AG09319 (cell line): ENCODE measurements at places on chromosomes 6 and 20.

DNA sequence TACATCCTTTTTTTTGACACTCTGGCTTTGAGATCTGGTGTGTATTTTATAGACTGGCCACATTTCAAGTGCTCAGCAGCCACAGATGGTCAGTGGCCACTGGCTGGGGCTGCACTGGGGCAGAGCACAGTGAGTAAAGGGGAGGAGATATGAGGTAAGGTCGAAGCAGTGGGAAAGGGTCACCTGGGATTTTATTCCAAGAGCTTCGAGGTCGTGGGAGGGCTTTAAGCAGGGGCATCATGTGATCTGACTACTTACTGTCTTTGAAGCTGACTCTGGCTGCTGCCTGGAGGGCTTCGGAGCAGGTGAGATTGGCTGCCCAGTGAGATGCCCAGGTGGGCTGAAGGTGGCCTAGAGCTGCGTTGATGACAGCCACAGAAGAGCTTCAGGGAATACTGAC lies 6.7 kb downstream of the C20orf203 start:
- DNase-seq: no peak

DNA sequence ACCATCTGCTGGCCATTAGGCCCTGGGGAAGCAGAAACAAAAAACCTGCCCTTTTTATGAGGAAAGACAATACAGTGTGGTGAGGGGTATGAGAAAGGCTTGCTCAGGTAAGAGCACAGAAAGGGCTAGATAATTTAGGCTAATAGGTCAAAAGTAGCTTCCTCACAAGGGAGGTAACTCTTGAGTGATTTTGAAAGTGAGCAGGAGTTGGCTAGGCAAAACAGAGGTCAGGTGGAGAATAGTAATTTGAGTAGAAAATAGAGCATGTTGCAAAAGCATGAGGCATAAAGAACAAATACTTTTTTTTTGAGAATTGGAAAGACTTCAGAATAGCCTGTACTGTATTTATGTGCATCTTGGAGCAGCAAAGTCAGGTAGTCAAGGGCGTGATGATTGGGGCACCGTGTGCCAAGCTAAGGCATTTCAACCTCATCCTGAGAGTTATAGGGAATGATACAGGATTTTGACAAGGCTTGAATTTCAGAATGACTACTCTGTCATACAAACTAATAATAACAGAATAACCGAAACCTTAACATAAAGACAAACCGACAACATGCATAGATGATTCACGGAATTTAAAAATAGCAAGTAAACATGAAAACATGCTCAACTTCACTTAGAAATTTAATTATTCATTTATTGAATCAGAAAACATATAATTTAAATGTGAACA lies 123.0 kb upstream of the ENPP5 start:
- no peak for DNase-seq

- no peak for DNase-seq
Measured at GRCh38 chr6:109239651-109240321, 142.5 kb downstream of the CD164 start.

DNA sequence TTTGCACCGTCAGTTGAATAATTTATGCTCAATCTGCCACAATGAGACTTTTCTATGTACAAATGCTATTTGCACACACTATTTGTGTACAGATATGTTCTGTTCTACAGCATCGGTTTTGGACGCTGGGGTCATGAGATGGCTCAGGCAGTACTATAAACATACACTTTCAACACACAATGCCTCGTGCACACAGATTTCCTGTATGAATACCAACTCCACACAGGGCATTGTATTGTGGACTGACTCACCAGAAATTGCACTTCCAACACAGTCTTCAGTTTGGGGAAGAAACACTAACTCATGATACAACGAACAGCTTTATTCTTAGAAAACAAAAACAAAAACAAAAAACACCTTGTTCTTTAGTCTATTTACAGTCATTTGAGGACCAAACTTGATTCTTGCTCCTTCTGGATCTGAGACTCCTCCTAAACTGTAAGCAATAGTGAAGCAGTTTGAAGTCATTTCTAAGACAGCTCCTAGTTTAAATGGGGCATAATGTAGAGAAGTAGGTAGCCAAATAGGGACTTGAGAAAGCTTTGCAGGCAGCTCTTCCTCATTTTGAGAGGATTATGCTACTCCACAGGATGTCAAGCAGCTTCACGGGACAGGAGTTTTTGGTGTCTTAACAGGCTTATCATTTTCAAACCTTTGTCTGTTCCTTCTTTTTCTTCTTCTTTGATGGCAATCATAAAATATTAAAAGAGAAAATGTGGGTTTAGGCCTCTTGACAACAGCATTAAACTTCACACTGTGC lies 33.7 kb downstream of the GJA10 start:
- no peak for DNase-seq

DNA sequence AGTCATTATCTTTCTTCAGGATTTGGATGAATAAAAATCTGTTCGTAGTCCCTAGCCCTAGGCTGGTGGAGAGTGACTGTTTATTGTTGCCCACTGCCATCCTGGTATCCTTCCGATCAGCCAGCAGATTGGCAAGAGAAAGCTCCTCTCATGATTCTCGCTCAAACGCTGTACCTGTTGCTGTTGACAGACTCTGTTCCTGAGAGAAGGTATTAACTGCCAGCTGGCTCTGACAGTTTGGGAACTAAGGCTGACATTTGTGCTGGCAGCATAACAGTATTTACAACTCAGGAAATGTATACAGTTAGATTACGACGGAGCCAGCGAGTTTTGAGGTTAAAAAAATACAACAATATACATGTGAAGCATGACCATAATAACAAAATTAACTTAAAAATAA lies 674.5 kb downstream of the PRKN start:
- DNase-seq: no peak

DNA sequence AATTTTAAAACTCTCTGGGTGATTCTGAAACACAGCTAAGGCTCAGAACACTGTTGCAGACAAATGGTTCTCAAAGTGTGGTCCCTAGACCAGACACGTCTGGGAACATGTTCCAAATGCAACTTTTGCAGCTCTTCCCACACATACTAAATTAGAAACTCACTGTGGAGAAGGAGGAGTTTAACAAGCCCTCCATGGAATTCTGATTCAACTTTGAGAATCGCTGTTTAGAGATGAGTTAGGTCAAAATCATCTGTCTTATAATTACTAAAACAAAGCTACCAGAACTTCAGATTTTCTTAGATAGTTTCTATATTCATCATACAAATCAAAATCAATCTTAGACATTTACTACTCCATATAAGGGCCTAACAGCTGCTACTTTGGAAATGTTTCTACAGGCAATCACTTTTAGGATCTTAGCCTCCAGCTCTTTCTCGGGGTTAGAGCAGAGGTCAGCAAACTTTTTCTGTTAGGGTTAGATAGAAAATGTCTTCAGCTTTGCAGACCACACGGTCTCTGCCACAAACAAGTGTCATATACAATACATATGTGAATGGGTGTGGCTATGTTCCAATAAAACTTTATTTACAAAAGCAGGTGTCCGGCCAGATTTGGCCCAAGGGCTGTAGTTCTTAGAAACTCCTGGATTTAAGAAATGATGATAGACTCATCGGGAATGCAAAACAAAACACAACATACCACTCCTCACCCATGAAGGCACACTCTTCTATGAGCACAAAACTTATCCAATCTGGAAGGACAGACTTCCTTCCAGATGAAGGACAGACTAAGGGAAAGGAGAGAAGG lies 50.0 kb upstream of the ARHGAP18 start:
- DNase-seq: no peak

- DNase-seq: no peak
Measured at GRCh38 chr6:119649531-119649930, 300.0 kb upstream of the MAN1A1 start.

GRCh38 chr6:52399511-52400312 lies 20.4 kb upstream of the EFHC1 start:
- no peak for DNase-seq

DNA sequence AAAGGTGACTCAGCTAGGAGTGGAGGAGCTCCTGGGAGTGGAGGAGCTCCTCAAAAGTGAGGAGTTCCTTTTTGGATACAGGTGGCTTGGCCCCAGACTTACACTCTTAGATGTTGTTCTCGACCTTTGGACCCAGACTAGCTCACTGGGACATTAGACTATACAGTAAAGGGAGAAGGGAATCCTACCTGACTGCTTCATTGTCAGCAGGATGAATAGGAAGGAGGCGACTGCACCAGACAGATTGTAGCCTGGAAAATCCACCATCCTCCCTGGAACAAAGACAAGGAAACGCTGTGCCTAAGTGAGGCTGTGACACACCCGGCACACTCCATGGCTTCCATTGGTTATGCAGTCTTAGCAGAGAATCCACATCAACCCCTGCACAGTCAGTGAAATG lies at the start of gene BTNL2:
Gene BTNL2, minus strand, starts transcription at position 325 of the 400 bp plus-strand sequence. Its CDS starts 58 bp downstream, at position 267.
- DNase-seq: no peak

GRCh38 chr6:105985816-105986632 lies 100.1 kb upstream of the PRDM1 start:
- no peak for DNase-seq

- DNase-seq: no peak
Measured at GRCh38 chr20:51111290-51111689, 88.4 kb upstream of the KCNG1 start.

- no peak for DNase-seq
Measured at GRCh38 chr6:52009466-52010140, 77.8 kb downstream of the PKHD1 start.

DNA sequence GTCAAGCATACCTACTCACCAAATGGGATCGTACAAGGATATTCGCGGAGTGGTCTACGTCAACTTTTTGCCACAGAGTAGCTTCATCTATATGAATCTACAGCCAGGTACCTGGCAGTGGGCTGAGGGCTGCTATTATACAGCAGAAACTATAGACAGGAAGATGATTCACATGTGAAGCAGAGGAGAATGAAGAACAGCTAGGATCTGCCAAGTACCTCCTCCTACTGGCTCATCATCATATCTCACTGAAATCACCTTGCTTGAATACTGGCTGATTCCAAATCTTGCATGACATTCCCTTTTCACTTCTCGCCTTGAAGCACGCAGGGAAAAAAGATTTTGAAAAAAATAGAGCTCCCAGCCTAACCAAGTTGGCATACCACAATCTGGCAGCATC lies 488.7 kb upstream of the NRSN1 start:
- DNase-seq: no peak

GRCh38 chr6:134391205-134391604 lies 73.3 kb upstream of the SGK1 start:
- no peak for DNase-seq

DNA sequence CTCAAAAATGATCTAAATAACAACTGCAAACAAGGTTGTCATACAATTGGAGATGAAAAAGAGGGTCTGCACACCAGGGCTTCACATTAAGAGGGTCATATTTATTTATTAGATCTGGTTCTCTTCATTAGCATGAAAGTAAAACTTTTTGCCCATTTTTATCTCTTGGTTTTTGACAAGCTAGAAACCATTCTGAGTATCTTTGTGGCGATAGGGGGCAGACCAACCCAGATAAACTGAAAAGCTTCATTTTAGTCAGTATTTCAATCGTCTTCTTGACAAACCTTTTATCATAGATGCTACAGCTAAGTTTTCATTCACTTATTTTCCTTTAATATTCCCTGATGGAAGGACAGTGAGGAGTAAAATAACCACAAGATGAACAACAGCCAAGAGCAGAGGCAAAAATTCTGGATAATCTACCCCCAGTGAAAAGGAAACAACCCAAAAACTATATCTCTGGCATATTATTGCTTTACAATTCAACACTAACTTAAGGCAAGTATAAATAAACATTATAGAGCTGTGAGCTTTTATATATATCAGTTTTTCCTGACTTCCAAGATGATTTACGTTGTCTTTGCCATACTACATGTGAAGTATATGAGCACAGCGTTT lies 45.2 kb downstream of the THEMIS start:
- DNase-seq: no peak

GRCh38 chr20:58889798-58890517 lies 37.4 kb downstream of the GNAS start:
- DNase-seq: no peak

- DNase-seq: no peak
Measured at GRCh38 chr6:105443941-105444340, 41.1 kb upstream of the PREP start.

DNA sequence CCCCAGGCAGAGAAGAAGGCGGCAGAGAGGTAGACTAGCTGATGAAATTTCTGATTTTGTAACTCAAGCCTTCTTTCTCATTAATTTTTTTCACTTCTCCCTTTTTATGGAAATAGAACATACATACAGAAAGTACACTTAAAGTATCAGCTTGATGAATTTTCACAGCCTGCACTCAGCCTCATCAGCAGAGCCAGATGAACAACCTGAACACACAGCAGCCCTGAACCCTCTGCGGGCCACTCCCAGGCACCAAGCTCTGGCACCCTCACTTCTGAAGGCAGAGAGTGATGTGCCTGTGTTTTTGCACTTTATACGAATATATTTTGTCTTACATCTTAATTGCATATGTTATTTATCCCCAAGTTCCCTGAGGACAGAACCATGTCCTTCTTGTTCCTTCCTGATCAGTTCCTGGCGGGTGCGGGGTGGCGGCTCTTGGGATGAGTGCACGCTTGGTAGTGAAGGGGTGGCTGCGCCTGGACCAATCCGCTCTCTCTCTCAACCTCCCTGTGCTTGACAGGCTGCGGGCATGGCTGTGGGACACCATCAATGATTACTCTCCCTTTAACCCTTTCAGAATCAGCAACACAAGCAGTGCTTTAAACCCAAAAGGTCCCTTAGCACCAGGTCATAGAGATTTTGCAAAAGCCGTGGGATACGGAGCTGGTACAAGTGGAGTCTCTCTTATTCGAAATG lies 34.8 kb upstream of the AFDN start:
- DNase-seq: no peak

DNA sequence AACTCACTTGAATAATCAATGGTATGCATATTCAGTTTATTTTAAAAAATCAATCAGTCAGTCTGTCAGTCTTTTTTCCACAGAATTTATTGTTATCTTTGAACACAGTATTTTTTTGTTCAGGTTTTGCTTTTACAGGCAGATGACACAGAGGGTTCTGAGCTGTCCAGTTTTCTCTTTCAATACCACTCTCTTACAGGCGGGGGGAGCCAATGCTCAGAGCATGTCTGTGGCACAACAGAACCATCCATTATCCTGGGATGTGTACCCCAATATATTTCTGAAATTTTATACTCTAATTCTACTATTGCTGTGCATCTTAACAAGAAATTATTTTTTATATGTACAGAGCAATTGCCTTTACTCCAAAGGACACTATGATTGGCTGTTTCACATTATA lies 21.2 kb downstream of the ROS1 start:
- DNase-seq: no peak

DNA sequence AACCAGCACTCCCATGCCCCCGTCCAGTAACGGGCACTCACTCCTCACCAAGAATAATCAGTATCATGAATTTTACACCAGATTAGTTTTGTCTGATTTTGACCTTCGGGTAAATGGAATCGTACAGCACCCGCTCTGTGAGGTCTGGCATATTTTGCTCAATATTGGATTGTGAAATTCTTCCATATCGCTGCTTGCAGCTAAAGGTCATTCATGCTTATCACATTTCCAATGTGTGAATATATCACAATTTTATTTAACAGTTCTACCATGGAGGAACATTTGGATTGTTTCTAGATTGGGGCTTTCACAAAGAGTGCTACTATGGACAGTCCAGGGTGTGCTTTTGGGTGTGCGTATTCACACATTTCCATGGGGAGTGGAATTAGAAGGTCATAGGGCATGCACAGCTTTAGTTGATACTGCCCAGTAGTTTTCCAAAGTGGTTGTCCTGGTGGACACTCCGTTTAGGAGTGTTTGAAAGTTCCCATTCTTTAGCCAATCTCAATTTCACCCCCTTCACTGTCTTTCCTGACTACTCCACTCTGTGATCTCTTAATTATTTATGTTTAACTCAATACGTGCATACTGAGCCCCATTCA lies 86.6 kb downstream of the ISM1 start:
- no peak for DNase-seq

GRCh38 chr6:107129370-107129925 lies 14.1 kb upstream of the BEND3 start:
- DNase-seq: no peak
